ENCODE measurements at places on chromosomes 6 and 20.

DNA sequence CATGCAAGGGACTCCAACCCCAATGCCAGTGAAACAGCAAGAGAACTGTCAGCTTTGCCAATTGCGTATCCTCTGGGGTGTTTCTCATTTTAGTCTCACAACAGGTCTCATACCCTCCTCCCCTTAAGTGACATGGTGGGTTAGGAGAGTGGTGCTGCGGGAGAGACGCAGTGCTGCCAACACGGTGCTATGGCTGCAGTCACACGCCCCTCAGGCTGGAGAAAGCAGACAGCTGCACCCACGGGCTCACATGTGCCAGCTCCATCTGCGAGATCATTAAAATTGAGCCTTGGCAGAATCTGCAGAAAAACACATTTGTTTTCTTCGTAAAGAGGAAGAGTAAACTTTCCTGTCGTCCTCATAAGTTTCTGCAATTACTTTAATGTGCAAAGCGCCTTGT lies 114.7 kb downstream of the ANKRD60 start:
- no peak overlapping the region for H3K27ac ChIP-seq
- DNase-seq: no peak
- H3K27me3 ChIP-seq: peaks cover 4% of the 10 kb centered on the region
- H3K4me3 ChIP-seq: no peak overlapping the region
- H3K36me3 ChIP-seq: no peaks in the 10 kb centered on the region
- no peaks in the 10 kb centered on the region for H3K4me1 ChIP-seq

- no peak overlapping the region for H3K27ac ChIP-seq
- no peaks in the 10 kb centered on the region for H3K36me3 ChIP-seq
- no peaks in the 10 kb centered on the region for H3K4me1 ChIP-seq
- no peak overlapping the region for H3K4me3 ChIP-seq
- no peaks in the 10 kb centered on the region for H3K27me3 ChIP-seq
These were observed 370.9 kb downstream of the COL12A1 start for GRCh38 chr6:74834967-74835366.

- H3K27me3 ChIP-seq: no peaks in the 10 kb centered on the region
- no peak overlapping the region for H3K27ac ChIP-seq
- no peak for DNase-seq
- no peak overlapping the region for H3K4me3 ChIP-seq
These were observed 215.1 kb upstream of the TBX18 start for GRCh38 chr6:84979541-84979940.

GRCh38 chr6:12404651-12405050 lies 114.5 kb downstream of the EDN1 start:
- no peaks in the 10 kb centered on the region for H3K36me3 ChIP-seq
- H3K27me3 ChIP-seq: peaks cover 6% of the 10 kb centered on the region
- DNase-seq: no peak
- no peaks in the 10 kb centered on the region for H3K4me1 ChIP-seq
- no peak overlapping the region for H3K27ac ChIP-seq
- H3K4me3 ChIP-seq: no peak overlapping the region

GRCh38 chr6:130293800-130294199 lies 71.0 kb upstream of the SAMD3 start:
- no peaks in the 10 kb centered on the region for H3K36me3 ChIP-seq
- no peak overlapping the region for H3K4me3 ChIP-seq
- H3K4me1 ChIP-seq: no peaks in the 10 kb centered on the region
- peak; percentile 20 for DNase-seq
- peaks cover 16% of the 10 kb centered on the region for H3K27me3 ChIP-seq

DNA sequence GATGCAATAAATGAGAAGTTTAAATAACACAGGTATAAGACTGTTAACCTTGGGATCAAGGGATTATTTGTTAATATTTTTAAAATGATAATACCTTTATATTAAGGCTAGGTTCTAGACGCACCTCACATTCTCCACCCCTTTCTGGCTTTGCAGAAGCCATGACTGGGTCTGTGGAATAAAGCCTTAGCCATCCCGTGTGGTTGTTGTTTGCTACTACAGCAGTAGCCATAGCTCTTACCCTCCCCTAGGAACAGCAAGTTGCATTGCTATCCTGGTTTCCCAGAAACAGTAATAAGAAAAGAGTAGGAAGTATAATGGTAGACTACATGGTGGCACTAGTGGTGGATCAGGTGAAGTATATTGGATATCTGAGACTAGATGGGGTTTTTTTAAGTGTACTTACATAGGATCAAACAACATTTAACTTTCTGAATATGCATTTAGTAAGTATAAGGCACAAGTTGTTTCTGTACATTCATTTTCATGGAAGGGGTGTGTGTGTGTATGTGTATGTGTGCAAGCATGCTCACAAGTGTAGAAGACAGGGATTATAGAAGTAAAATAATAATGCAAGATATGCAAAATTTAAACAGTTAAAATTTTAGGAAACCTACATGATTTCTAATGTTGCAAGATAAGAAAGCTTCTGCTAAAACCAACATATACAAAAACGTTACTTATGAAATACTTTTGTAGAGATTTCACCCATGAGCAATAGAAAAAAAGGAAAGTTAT lies 384.2 kb downstream of the PRKN start:
- H3K27ac ChIP-seq: no peak overlapping the region
- DNase-seq: no peak
- H3K4me1 ChIP-seq: no peaks in the 10 kb centered on the region
- no peak overlapping the region for H3K4me3 ChIP-seq
- no peaks in the 10 kb centered on the region for H3K27me3 ChIP-seq
- H3K36me3 ChIP-seq: no peaks in the 10 kb centered on the region

DNA sequence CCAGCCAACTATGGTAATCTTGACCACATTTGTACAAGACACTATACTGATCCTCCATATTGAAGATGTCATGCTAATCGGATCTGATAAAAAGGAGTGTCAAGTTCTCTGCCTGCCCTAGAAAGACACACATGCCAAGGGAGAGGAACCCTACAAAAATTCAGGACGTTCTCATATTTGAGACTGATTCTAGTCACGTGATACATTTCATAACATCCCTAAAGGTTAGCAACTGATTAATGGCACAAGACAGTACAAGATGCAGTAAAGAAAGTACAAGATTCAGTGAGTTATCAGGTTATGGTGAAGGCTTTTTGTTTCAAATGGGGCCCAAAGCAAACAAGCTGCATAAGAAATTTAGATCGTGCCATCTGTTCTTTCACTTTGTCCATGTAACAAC lies 190.7 kb upstream of the MOCS1 start:
- H3K27me3 ChIP-seq: no peaks in the 10 kb centered on the region
- no peak for DNase-seq
- no peaks in the 10 kb centered on the region for H3K4me1 ChIP-seq
- no peaks in the 10 kb centered on the region for H3K36me3 ChIP-seq
- no peak overlapping the region for H3K4me3 ChIP-seq
- H3K27ac ChIP-seq: no peak overlapping the region

- H3K36me3 ChIP-seq: no peaks in the 10 kb centered on the region
- H3K4me1 ChIP-seq: no peaks in the 10 kb centered on the region
- no peak overlapping the region for H3K27ac ChIP-seq
- no peak for DNase-seq
- H3K27me3 ChIP-seq: peaks cover 47% of the 10 kb centered on the region
- no peak overlapping the region for H3K4me3 ChIP-seq
These were observed 23.3 kb downstream of the TMC2 start for GRCh38 chr20:2559651-2560050.

DNA sequence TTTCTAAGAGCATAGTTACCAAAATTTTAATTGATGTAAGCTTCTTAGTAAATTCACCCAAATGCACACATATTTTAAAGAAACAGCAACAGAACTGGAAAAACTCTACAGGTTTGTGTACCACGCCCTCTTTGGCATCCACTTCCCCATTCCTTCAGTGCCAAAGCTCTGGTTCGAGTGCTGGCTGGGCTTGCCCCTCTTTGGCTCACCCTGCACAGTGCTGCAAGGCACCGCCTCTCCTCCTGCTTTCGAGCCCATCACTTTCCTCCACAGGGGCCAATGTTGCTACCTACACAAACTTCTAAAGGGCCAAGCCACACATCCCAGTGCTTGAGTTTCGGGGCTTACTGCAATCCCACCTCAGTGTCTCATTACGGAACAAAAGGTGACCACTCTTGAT lies 9.6 kb downstream of the LRP11 start:
- H3K27ac ChIP-seq: no peak overlapping the region
- no peak overlapping the region for H3K4me3 ChIP-seq
- no peaks in the 10 kb centered on the region for H3K36me3 ChIP-seq

GRCh38 chr20:6169251-6169650 lies 46.4 kb upstream of the FERMT1 start:
- H3K27me3 ChIP-seq: no peaks in the 10 kb centered on the region
- H3K36me3 ChIP-seq: no peaks in the 10 kb centered on the region
- no peak overlapping the region for H3K4me3 ChIP-seq
- no peak for DNase-seq

- DNase-seq: no peak
- H3K27me3 ChIP-seq: no peaks in the 10 kb centered on the region
These were observed 35.8 kb downstream of the TRIM38 start for GRCh38 chr6:25998379-25998778.

DNA sequence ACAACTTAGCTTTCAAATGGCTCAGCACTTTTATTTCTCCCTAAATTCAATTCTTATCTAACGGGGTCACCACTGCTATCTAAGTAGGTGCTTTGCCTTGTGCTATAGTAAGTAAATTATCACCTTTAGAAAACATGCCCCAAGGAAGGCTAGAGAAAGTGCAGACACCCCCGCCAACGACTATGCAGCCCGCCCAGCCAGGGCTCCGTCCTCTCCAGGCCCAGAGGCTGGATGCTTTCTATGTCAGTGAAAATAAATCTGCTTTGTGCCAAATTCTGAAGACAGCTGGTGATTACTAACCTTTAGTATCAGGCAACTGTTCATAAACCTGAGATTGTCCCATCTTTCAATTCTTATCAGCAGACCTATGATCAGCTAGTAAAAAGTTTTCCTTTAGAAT lies 14.3 kb downstream of the KIAA0319 start:
- H3K4me3 ChIP-seq: no peak overlapping the region
- H3K36me3 ChIP-seq: no peaks in the 10 kb centered on the region
- DNase-seq: no peak
- H3K27me3 ChIP-seq: peaks cover 43% of the 10 kb centered on the region
- H3K4me1 ChIP-seq: no peaks in the 10 kb centered on the region

- H3K36me3 ChIP-seq: peaks cover 58% of the 10 kb centered on the region
- H3K27ac ChIP-seq: no peak overlapping the region
- DNase-seq: no peak
- peaks cover 3% of the 10 kb centered on the region for H3K4me1 ChIP-seq
These were observed 72.5 kb downstream of the PREP start for GRCh38 chr6:105330364-105330763.

DNA sequence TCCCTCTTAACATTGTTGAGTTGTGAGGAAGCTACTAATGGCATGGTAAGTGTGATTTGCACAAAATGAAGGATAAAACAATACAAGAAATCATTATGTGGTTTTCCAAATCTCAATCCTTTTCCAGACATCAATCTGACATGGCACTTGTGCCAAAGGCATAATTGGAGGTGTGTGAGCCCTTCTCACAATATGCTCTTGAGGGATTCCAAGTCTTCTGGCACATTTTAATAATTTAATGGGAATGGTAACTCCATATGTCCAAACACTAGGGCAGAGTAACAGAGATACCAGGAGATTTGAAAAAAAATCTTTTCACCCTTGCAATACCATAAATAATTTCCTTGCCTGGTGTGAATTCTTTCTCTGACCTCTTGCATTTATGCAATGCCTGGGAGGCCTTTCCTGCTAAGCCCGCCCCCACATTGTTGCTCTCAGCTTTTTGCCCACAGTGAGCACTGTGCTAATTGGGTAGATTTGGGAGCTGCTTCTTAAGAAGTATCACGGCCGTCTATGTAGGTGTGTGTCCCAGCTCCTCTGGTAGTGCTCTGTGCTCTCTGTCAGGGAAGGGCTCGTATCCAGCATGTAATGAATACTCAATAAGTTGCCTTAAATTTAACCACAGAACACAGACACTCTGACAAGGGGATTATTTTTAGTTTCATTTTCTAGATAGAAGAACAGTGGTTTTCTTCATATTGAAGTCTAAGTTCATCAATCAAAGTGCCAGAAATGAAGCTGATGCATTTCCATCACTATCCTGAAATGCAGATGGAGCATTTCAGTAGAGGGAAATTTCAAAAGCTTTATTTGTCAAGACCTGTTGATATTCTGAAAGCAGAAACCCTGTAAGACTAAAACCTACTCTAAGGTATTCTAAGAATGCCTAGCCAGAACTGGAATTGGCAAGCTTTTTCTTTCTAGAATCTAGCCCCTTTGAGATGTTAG lies 54.4 kb upstream of the CEP85L start:
- peaks cover 61% of the 10 kb centered on the region for H3K36me3 ChIP-seq
- DNase-seq: no peak
- no peaks in the 10 kb centered on the region for H3K27me3 ChIP-seq
- H3K4me1 ChIP-seq: peaks cover 57% of the 10 kb centered on the region

GRCh38 chr6:25302151-25302550 lies 23.0 kb downstream of the CARMIL1 start:
- no peak for DNase-seq
- no peaks in the 10 kb centered on the region for H3K36me3 ChIP-seq
- peaks cover 3% of the 10 kb centered on the region for H3K4me1 ChIP-seq
- no peak overlapping the region for H3K4me3 ChIP-seq

DNA sequence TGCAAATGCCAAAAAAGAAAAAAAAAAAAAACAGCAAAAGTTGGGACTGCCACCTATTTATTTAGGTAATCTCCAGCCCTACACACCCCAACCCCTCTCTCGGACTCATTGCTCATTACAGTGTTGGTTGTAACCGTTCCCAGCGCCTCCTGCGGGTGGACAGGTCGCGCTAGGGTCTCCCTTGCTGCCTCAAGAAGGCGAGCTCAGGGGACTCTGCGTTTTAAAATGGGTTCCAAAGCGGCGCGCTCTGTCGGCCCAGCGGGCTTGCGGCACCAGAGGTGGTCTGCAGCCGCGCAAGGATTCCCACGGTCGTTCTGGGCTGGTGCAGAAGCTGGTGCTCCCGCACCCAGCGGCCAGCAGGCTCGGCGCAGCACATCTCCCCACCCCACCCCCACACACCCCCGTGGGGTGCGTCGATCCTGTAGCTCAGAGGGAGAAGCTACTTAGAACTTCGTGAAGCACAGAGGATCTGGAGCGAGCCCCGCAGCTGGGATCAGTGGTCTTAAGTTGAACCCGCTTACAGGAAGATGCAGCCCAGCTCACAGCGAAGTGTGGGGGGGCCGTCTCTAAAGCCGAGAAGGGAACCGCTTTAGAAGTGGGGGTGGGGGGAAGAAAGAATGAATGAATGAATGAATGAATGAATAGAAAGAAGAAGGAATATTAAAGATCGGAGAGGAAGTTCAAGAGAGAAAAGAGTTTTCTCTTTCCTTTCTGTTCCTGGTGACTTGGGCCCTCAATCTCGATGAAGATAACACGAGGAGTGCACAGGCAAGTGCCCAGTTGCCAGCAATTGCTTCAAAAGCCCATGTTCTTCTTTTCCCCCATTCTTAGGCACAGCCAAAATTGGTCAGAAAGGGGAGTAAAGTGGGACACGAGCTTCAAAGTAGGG lies 780 bp downstream of the TFAP2A start:
- H3K4me1 ChIP-seq: peaks cover 32% of the 10 kb centered on the region
- H3K4me3 ChIP-seq: peak overlapping the region; percentile 84
- H3K27ac ChIP-seq: peak overlapping the region; percentile 62

- H3K4me1 ChIP-seq: no peaks in the 10 kb centered on the region
- H3K27ac ChIP-seq: no peak overlapping the region
- H3K27me3 ChIP-seq: no peaks in the 10 kb centered on the region
- peak; percentile 17 for DNase-seq
- H3K36me3 ChIP-seq: no peaks in the 10 kb centered on the region
These were observed 6.1 kb downstream of the C20orf173 start for GRCh38 chr20:35523298-35523888.

GRCh38 chr6:143807103-143807772 lies 35.9 kb upstream of the LTV1 start:
- H3K4me3 ChIP-seq: peak overlapping the region; percentile 26
- H3K36me3 ChIP-seq: peaks cover 39% of the 10 kb centered on the region
- peak overlapping the region; percentile 84 for H3K27ac ChIP-seq
- H3K27me3 ChIP-seq: no peaks in the 10 kb centered on the region
